ENCODE measurements at places on chromosomes 1 and 21.

DNA sequence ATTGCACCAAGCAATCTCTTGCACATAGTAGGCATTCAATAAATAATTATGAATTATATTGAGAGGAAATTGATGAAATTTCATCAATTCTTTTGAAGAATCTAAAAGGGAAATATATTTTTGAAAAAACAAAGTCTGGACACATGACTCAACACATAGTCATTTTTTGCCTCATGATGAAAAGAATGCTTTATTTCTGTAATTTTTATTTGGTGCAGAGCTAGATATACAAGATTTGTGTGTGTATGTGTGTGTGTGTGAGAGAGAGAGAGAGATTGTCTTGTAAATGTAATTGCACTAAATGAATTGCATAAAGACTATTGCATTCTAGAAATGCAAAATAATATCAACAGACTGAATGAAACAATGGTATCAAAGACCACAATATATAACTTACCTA is 206.2 kb upstream of the C1orf87 start:
- no peak overlapping the region for H3K4me3 ChIP-seq
- H3K4me1 ChIP-seq: no peaks in the 10 kb centered on the region
- no peaks in the 10 kb centered on the region for H3K27me3 ChIP-seq
- H3K36me3 ChIP-seq: no peaks in the 10 kb centered on the region
- no peak overlapping the region for H3K27ac ChIP-seq

- no peak for DNase-seq
- no peaks in the 10 kb centered on the region for H3K36me3 ChIP-seq
These were observed 9.2 kb downstream of the RORC start for GRCh38 chr1:151822404-151822803.

DNA sequence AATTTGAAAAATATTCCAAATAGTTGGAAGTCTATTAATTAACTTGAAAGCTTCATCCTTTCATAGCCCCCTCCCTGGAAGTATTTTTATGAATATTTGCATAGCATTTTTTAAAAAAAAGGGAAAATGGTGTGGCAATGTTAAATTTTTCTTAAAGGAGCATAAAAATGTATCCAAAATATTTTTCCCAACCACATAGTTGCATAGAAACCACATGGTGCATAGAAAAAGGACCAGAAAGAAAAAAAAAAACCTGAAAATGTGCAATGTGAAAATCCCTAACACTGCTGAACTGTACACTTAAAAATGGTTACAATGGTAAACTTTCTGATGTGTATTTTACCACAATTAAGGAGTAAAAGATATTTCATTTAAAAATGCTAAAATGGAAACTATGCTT is 8.0 kb downstream of the C1orf167 start:
- DNase-seq: no peak
- no peak overlapping the region for H3K4me3 ChIP-seq
- no peaks in the 10 kb centered on the region for H3K4me1 ChIP-seq
- no peak overlapping the region for H3K27ac ChIP-seq

DNA sequence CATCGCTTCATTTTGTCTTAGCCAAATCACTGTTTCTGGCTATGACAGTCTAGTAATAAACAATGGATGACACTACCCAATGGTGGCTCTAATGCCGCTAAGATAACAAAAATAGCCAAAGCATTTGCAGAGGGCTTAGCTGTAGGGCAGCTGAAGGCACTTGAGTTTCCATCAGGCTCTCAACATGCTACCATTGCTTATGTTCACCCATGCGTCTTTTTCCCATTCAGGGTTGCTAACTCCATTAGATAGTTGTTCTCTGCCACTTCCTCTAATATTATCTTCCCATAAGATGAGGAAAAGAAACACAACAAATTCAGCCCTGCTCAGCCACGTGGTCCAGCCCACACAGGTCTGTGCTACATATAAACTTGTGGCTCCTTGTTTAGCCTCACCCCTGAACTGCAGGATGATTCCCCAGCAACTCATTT is 159.6 kb downstream of the TOMM20 start:
- H3K36me3 ChIP-seq: no peaks in the 10 kb centered on the region
- DNase-seq: no peak
- no peak overlapping the region for H3K27ac ChIP-seq
- H3K27me3 ChIP-seq: no peaks in the 10 kb centered on the region

DNA sequence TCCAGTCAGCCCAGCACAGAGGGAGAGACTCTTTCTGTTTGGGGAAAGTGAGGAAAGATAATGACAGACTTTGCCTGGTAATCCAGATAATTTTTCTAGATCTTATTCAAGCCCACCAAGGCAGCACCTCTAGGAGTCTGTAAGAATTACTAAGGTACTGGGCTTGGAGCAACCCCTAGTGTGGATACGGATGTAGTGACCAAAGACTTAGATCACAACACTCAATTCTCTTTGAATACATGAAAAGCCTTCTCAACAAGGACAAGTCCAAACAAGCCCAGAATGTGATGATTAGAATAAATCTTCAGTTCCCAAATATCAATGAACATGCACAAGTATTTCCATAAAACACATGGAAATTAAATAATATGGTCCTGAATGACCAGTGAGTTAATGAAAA is 206.9 kb downstream of the MRPL39 start:
- no peaks in the 10 kb centered on the region for H3K36me3 ChIP-seq
- no peak overlapping the region for H3K27ac ChIP-seq
- H3K4me3 ChIP-seq: no peak overlapping the region
- H3K4me1 ChIP-seq: peaks cover 5% of the 10 kb centered on the region
- no peaks in the 10 kb centered on the region for H3K27me3 ChIP-seq

DNA sequence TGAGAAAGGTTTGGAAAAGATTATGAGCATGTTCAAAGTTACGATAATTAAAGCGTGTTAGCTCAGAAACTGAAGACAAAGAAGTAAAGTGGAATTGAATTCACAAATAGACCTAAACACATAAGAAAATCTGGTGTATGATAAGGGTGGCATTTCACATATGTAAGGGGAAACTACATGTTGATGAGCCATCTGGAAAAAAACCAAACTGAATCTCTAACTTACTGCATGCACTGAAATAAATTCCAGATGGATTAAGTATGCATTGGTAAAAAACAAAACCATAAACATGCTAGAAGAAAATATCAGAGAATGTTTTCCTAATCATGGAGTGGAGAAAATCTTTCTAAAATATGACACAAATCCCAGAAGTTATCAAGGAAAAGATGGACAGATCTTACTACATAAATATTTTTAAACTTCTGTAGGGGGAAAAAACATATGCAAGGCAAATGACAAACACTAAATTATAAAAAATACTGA is 34.0 kb upstream of the CTPS1 start:
- H3K27ac ChIP-seq: peak overlapping the region; percentile 67
- no peaks in the 10 kb centered on the region for H3K36me3 ChIP-seq
- H3K4me3 ChIP-seq: no peak overlapping the region
- no peak for DNase-seq

DNA sequence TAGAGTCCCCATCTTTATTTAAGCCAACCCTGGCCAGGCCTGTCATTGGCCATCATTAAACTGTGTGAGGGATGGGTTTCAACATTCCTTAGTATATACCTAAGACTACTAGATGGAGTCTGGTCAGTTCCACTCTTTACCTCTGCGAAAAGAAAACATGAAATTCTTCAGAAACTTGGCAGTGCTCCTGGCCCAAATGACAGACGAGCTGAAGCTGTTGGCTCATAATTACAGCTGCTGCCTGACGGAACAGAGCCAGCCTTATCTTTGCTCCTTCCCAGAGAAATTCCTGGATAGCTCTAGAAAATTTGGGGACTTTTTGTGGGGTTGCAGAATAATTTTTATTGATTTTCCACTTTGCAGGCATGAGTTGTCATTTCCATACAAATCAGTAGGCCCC is 30.4 kb downstream of the NPHS2 start:
- H3K36me3 ChIP-seq: no peaks in the 10 kb centered on the region
- no peak for DNase-seq
- no peak overlapping the region for H3K27ac ChIP-seq
- no peak overlapping the region for H3K4me3 ChIP-seq
- H3K27me3 ChIP-seq: no peaks in the 10 kb centered on the region
- no peaks in the 10 kb centered on the region for H3K4me1 ChIP-seq

DNA sequence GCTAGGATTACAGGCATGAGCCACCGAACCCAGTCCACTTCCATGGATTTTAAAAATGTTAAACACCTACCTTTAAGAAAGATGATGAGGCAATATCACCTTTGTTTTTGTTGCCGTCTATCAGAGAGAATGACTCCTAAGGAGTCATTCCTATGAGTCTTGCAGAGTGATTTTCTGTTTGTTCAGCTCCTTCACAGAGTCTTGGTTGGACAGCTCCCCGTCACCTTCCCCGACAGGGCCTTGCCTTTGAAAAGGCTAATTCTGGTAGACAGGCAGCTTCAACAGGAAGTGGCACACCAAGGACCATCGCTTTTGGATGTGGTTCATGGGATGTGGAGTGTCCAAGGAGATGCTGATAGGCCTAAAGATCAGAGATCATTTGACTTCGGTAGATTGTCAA is 17.5 kb downstream of the ZBTB18 start:
- no peaks in the 10 kb centered on the region for H3K27me3 ChIP-seq
- H3K36me3 ChIP-seq: no peaks in the 10 kb centered on the region
- H3K4me1 ChIP-seq: peaks cover 9% of the 10 kb centered on the region
- DNase-seq: no peak
- H3K4me3 ChIP-seq: no peak overlapping the region
- no peak overlapping the region for H3K27ac ChIP-seq

- no peaks in the 10 kb centered on the region for H3K27me3 ChIP-seq
- H3K4me3 ChIP-seq: no peak overlapping the region
- peaks cover 11% of the 10 kb centered on the region for H3K36me3 ChIP-seq
- H3K27ac ChIP-seq: no peak overlapping the region
These were observed 23.3 kb downstream of the WNT2B start for GRCh38 chr1:112532064-112532463.

DNA sequence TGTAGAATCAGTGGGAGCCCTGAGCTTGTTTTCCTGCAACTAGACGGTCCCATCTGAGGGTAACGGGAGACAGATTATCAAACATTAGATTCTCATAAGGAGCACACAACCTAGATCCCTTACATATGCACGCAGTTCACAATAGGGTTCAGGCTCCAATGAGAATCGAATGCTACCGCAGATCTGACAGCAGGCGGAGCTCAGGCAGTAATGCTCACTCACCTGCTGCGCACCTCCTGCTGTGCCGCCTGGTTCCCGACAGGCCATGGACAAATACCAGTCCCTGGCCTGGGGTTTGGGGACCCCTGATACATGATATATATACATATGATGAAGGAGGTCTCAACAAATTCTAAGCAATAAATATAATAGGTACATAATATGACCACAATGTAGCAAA is 19.7 kb upstream of the SMIM12 start:
- H3K27ac ChIP-seq: no peak overlapping the region
- no peak for DNase-seq
- H3K4me3 ChIP-seq: no peak overlapping the region
- no peaks in the 10 kb centered on the region for H3K36me3 ChIP-seq
- no peaks in the 10 kb centered on the region for H3K4me1 ChIP-seq

- H3K36me3 ChIP-seq: no peaks in the 10 kb centered on the region
- no peaks in the 10 kb centered on the region for H3K4me1 ChIP-seq
- peak overlapping the region; percentile 28 for H3K27ac ChIP-seq
- no peak overlapping the region for H3K4me3 ChIP-seq
- peak; percentile 58 for DNase-seq
These were observed 5.5 kb upstream of the MMP23B start for GRCh38 chr1:1626207-1627141.

GRCh38 chr1:228944296-228944695 is 209.0 kb downstream of the RHOU start:
- no peaks in the 10 kb centered on the region for H3K27me3 ChIP-seq
- no peaks in the 10 kb centered on the region for H3K36me3 ChIP-seq
- DNase-seq: no peak
- H3K4me3 ChIP-seq: no peak overlapping the region
- no peak overlapping the region for H3K27ac ChIP-seq

DNA sequence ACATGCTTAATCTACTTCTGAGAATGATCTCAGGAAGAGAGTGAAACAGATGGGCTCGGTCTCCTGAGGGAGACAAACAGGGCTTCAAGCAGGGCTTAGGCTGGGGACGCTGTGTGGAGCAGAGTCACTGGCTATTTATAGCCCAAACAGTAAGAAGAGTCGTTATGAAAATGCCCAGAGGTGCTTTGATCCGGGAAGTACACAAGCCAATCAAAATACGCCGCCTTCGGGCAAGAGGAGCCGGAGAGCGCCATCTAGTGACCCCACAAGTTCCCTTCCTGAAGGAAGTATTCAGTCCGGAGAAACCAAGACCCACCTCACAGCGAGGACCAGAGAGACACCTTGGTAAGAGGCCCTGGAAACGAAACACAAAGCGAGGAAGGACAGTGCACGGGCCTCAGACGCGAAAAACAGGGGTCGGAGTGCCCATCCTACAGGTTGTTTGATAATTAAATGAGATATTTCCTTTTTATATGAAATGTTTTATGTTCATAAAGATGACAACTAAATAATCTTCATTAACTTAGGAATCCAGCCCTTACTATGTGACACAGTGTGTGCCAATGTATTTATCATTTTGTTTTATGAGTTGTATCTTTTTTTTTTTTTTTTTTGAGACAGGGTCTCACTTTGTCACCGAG is 25.0 kb upstream of the SCCPDH start:
- H3K27me3 ChIP-seq: no peaks in the 10 kb centered on the region
- H3K4me3 ChIP-seq: no peak overlapping the region
- no peaks in the 10 kb centered on the region for H3K4me1 ChIP-seq
- no peak overlapping the region for H3K27ac ChIP-seq
- peak; percentile 66 for DNase-seq

DNA sequence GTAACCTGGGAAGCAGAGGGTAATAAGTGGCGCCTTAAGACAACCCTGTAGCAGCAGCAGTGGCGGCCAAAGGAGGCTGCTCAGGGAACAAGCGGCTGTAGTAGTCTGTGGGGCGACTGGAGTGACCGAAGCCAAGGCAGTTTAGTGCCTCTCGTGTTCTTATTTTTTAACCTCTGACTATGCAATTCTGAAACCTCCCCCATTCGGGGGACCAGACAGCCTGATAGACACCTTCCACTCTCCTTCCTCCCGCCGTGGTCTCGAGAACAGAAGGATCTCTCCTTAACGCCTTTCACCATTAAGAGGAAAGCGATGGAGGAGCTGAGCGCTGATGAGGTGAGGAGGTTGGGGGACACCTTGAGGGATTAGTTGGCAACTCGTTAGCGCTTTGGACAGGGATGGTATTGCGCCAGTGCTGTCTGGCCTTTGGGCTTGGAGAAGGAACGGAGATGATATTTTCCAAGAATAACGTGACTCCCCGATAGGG is 644 bp downstream of the UBE4B start:
- DNase-seq: no peak
- peak overlapping the region; percentile 81 for H3K27ac ChIP-seq
- peak overlapping the region; percentile 63 for H3K4me3 ChIP-seq
- peaks cover 14% of the 10 kb centered on the region for H3K4me1 ChIP-seq
- H3K27me3 ChIP-seq: no peaks in the 10 kb centered on the region

Data from RWPE2 (cell line).